ENCODE measurements at places on chromosomes 3 and 15.
A peak's percentile ranks its signal among the peaks of the same experiment; 100 is the strongest.

DNA sequence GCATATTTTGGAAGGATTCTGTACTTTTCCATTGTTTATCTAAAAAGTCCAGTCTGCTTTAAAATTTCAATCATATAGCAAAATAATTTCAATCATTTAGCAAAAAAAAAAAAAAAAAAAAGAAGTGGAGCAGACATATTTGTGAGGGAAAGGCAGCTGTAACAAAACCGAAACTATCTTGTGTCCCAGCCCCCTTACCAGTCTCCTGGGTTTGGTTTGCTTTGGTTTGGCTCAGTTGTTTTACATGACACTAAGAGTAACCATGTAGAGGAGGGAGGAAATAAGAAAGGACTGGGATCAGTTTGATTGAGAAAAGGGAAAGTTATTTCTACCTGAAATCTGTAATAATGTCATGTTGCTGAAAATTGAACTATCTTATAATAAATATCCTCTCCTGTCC, 158.8 kb upstream of the GADL1 start:
- DNase-seq: no peak

DNA sequence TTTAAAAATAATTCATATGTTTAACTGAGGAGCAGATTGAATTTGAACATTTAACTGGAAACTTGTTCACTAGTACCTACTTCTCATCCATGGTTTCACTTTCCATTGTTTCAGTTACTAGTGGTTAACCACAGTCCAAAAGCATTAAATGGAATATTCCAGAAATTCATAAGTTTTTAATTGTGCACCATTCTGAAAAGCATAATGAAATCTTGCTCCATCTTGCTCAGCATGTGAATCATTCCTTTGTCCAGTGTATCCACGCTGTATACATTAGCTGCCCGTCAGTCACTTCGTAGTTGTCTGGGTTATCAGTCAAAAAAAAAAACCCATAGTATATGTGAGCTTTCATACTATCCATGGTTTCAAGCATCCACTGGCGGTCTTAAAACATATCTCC, 217.6 kb downstream of the TPRG1 start:
- no peak for DNase-seq

- DNase-seq: no peak
These were observed 114.4 kb downstream of the ANP32A start for GRCh38 chr15:68706256-68706655.

DNA sequence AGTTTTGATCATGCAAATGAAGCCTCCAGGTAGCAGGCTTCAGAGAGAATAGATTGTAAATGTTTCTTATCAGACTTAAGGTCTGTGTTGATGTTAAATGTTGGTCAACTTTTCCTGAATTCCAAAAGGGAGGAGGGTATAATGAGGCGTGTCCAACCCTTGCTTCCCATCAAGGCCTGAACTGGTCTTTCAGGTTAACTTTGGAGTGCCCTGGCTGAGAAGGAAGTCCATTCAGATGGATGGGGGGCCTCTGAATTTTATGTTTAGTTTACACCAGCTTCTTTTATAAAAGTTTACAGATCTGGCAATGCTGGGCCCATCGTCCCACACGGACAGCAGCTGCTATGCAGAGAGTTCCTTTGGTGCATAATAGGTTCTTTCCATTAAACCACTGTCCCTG, 8.9 kb downstream of the CCDC13 start:
- DNase-seq: no peak

GRCh38 chr3:11482021-11482420, 161.7 kb downstream of the VGLL4 start:
- DNase-seq: no peak

DNA sequence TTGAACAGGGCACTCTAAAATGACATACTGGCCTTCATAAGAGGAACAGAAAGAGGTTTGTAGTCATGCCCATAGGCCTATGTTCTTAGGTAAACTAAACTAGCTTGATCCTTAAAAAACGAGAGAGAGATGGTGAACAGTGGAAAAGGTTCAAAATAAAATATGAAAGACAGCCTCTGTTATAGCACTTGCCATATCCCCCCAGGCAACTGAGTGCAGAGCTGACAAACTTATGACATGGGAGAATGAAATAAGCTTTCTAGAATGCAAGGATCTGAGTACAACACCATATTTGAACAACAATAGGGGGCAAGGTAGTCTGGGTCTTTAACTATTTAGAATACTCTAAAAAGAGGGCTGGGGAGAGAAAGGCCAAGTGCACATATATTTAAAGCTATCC, 700.6 kb upstream of the CFAP20DC start:
- no peak for DNase-seq

- no peak for DNase-seq
These were observed 94.1 kb downstream of the PYDC2 start for GRCh38 chr3:191555037-191555436.

DNA sequence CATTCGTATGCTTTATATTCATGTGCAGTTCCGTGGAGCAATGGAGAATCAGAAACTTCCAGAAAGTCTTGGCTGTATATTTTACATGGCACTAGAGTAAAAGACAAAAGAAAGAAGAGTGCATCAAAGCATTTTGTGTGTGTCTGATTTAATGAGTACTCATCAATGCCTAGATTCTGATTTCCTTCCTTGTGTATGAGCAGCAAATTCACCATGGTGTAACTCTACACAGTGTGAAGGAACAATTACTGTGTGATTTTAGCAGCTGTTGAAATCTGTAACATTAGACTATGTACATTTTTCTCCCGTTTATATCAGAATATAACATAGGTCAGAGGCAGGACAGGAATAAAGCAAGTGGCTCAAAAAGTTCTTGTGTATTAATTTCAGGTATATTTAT, 102.0 kb upstream of the TSC22D2 start:
- DNase-seq: no peak

DNA sequence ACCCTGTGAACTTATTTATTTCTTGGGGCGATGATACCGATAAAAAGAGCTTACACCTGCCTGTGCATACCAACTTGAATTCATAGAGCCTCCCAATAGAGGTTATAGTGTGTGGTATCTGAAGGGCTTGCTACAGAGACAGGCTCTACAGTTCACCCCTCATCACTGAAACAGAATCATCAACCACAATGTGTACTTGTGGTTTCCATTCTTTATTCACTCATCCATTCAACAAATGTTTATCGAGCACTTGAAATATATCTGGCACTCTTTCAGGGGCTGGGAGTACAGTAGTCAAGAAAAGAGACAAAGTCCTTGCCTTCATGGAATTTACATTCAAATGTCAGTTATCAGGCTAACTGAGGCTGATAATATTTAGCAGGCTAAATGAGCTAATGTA, 134.4 kb upstream of the SKOR1 start:
- no peak for DNase-seq

DNA sequence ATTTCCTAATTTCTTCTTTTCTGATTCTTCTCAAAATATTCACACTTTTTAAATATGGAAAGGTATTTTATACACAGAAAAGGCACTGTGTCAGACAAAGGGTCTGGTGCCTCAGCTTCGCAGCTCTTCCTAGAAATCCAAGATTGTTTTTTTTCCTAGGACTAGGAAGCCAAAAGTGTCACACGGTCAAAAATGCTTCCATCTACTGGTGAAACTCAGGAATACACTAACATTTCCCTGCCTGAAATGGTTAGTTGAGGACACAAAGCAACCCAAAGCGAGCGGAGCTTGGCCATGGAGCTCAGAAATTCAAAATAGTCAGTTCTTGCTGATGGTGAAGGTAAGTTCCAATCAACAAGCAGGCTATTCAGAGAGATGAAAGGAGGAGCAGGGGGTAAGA, 426.5 kb upstream of the RASGRP1 start:
- DNase-seq: no peak

DNA sequence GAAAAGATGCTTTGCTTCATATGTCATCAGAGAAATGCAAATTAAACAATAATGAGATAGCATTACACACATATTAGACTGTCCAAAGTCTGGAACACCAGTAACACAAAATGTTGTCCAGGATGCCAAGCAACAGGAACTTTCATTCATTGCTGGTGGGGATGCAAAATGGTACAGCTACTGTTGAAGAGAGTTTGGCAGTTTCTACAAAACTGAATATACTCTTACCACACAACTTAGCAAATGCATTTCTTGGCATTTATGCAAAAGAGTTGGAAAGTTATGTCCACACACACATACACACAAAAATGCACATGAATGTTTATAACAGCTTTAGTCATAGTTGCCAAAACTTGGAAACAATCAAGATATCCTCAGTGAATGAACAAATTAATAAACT, 195.2 kb upstream of the MME start:
- no peak for DNase-seq

DNA sequence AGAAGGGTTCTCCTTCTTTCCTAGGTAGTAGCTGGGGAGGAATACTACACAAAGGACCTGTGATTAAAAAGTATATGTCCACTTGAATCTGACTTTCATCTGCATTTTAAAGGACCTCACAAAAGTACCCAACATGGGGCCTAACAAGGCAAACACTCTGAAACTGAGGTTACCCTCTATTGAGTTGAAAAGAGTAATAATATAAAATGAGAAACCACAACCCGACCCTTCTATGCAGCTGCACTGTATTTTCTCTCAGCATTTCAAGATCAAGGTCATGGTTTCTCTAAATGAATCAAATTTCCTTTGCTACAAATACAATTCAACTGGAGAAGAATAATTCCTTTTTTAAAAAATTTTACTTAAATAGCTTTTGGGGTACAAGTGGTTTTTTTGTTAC, 106.3 kb downstream of the DMXL2 start:
- DNase-seq: no peak

DNA sequence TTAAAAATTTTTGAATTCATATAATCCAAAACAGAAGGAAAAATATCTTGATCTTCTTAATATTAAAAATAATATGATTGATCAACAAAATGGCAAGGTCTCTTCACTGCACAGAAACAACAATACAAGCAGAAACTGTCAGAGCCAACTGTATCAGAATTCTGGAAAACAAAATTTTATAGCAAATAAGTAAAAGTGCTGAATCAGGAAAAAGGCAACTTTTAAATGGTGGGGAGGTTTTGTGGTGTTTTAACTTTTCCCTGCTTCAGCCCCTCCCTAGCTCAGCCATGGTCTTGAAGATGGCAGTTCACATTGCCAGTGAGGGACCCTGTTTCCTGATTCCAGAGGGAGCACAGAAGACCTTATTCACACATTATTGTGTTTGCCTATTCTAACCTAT, 37.6 kb downstream of the SPESP1 start:
- DNase-seq: no peak

DNA sequence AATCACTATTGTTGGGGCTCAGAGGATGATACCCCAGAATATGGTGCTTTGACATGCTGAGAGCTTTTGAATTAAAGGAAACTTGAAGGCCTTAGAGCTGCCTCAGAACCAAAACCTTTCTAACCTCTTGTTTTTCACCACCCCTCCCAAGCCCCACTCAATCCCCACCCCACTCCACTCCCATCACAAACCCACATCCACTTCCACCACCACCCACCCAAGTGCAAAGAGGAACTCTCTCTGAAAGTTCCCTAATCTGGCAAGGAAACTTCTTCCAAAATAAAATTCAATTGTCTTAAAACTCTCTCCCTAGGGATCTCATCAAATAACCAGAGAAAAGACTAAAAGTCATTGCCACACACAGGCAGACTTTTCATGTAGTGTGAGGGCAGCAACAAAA, 301.2 kb upstream of the ARHGEF26 start:
- no peak for DNase-seq

GRCh38 chr3:125163739-125164601, 48.6 kb downstream of the SLC12A8 start:
- DNase-seq: peak; percentile 27

- no peak for DNase-seq
These were observed 57.2 kb downstream of the DLG1 start for GRCh38 chr3:197241173-197241572.

GRCh38 chr3:161295325-161295724, 74.2 kb downstream of the NMD3 start:
- no peak for DNase-seq

- DNase-seq: no peak
These were observed 40.7 kb upstream of the MB21D2 start for GRCh38 chr3:192958219-192958872.

DNA sequence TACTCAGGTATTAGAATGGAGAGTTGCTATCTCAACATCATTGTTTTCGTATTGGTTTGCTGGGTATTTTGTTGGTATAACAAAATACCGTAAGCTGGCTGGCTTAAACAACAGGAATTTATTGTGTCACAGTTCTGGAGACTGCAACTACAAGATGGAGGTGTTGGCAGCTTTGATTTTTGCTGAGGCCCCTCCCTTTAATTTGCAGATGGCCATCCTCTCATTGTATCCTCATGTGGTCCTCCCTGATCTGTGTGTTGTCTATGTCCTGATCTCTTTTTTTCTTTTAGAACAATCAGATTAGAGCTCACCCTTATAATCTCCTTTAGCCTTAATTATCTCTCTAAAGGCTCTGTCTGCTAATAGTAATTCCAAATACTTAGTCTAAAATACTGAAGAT, 299.8 kb upstream of the GOLIM4 start:
- no peak for DNase-seq

- no peak for DNase-seq
These were observed 439.8 kb upstream of the ARRDC4 start for GRCh38 chr15:97520689-97521088.

GRCh38 chr3:47971081-47971480, 45.1 kb downstream of the MAP4 start:
- no peak for DNase-seq

- DNase-seq: no peak
These were observed at the start of gene MLH1 for GRCh38 chr3:36993326-36994283. Gene MLH1, plus strand, starts transcription at chr3:36993518. Its CDS starts 30 bp downstream, at chr3:36993548.

GRCh38 chr3:127384717-127385539, 97.1 kb upstream of the PRR20G start:
- DNase-seq: no peak

DNA sequence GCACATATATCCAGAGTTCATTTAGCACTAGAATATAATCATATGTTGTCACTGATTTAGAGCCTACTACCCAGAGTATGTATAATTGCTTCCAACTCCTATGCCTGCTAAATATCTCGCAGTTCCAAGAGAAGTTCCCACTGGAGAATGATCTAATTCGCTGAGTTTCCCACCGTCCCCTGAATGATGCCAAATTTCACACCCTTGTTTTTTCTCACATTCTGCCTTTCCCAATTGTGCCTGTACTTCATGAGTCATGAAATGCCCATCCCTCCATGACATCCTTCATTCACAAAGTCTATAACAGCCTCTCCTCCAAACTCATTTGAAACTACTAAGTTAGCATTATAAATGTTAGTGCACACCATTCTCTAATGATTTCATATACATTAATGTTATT, 177.2 kb downstream of the CBLB start:
- no peak for DNase-seq

DNA sequence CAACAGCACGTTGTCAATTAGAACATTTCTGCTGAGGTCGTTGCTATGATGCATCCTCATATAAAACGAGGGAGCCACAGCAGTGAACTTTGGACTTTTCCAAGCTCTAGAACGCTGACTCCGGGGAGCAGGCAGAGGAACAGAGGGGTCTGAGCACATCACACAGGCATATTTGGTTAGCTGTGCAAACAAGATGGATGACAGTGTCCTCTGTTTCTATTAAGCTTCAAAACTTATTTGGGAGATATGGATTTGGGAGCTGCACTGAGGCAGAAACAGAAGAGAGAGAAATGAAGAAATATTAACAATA, 278.0 kb upstream of the TBL1XR1 start:
- DNase-seq: no peak

DNA sequence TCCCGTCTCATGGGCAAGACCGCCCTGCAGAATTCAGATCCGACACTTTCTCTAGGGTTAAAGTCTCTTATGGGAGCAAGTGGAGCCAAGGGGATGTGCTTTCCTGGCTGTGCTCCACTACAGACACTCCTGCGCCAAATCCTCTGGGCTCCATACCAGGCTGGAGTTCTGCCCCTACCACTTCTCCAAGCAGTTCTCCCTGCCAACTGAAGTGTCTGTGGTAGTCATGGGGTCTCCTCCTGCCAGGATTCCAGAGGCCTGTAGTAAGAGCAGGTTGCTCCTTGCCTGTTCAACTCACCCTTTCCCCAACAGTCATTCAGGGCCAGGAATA, 403.2 kb downstream of the GRM7 start:
- DNase-seq: no peak

Measured in SIG-M5 (cell line).